CD4-positive, alpha-beta T cell treated with Interferon gamma for 1 hour (primary cell): ENCODE measurements at places on chromosomes 7 and 10.
A peak's percentile ranks its signal among the peaks of the same experiment; 100 is the strongest.

- DNase-seq = no peak
These were observed 36.9 kb downstream of the CYP26A1 start for GRCh38 chr10:93110472-93111146.

DNA sequence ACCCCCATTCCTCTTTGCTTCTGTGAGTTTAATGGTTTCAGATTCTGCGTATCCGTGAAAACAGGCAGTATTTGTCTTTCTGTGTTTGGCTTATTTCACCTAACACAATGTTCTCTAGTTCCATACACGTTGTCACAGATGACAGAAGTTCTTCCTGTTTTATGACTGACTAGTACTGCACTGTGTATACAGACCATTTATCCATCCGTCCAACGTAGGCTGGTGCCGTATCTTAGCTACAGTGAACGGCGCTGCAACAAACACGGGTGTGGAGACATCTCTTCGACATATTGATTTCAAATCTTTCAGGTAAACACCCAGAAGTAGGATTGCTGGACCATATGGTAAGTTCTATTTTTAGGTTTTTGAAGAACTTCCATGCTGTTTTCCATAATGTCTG is 181.7 kb downstream of the PARD3 start:
- no peak for DNase-seq

DNA sequence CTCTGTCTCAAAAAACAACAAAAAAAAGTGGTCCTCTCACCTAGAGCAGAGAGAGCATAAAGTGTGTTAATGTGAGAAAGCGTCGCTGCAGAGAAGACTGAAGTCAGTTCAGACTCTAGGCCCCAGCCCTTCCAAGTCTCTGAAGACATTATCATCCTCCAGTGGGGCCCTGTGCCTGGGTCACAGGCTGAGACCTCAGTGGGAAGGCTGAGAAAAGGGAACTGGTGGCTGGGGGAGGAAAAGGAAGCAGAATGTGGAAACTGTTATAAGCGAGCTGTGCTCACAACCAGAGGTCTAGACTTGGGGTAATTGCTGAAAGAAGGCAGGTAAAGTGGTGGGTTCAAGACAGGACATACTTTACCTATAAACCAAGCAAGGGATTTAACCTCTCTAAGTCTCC is 4.9 kb upstream of the RRP12 start:
- peak; percentile 48 for DNase-seq

DNA sequence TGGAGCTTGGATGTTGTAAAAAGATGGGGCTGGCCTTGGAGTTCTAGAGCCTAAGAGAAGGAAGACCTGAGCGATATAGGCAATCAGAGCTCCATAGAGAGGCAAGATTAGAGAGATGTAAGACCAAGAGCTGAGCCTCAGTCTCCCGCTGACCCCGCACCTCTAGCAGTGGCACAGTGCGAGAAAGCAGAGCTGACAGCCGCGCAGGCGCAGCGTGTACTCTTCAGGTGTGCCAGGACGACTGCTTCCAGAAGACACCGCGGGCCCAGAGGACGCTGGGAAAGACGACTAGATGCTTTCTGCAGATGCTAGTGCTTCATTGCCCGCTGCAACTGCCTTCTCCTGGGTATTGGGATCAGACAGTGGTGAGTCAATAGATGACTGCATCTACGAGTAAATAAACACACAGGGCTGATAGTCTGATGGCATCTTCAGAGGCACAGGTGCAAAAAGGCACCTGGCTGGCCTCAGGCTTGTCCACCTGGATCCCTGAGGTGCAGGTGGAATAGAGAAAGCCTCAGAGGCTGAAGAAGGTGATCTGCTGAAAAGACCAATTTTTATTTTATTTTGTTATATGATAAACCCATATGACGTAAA is 38.1 kb upstream of the CCDC6 start:
- no peak for DNase-seq

DNA sequence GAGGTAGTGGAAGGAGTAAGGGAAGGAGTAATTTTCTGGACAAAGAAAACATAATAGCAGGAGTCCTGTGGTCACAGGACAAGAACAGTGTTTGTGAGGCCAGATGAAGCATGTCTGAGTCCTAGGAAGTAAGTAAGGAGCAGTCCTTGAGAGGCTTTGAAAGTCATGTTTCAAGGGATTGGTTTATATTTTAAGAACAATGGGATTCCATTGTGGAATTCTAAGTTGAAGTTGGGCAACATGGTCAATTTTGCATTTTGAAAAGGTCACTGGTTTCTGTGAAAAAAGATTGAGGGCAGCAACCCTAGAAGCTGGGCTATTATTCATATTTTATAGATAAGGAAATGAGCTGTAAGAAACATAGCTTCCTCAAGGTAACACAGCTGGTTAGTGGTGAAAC is 10.8 kb upstream of the SLC25A28 start:
- no peak for DNase-seq

GRCh38 chr10:29243750-29244149 is 45.1 kb upstream of the LYZL1 start:
- DNase-seq = no peak

DNA sequence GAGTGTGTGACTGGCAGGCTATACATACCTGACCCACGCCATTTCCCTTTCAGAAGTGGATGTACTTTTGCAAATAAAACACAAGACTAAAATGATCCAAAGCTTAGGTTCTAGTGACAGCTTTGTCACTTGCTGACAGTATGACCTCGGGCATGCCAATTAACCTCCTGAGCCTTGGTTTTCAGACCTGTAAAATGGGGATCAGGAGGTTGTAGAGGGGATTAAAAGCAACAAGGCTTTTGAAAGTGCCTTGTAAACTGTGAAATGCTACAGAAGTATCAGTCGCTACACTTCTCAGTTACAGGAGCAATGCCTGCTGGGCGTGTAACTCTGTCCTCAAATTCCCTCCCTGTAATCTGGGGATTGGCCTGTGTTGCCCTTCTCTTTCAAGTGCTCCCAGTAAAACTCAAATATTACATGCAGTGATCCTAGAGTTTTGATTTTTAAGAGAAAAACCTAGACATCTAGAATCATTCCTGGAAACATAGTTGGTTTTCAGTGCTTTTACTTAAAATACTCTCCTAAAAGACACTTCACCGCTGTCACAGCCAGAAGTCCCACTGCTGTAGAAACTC is 8.8 kb upstream of the GRB10 start:
- no peak for DNase-seq

- DNase-seq = no peak
These were observed 214.9 kb downstream of the JAZF1 start for GRCh38 chr7:27965650-27966049.

DNA sequence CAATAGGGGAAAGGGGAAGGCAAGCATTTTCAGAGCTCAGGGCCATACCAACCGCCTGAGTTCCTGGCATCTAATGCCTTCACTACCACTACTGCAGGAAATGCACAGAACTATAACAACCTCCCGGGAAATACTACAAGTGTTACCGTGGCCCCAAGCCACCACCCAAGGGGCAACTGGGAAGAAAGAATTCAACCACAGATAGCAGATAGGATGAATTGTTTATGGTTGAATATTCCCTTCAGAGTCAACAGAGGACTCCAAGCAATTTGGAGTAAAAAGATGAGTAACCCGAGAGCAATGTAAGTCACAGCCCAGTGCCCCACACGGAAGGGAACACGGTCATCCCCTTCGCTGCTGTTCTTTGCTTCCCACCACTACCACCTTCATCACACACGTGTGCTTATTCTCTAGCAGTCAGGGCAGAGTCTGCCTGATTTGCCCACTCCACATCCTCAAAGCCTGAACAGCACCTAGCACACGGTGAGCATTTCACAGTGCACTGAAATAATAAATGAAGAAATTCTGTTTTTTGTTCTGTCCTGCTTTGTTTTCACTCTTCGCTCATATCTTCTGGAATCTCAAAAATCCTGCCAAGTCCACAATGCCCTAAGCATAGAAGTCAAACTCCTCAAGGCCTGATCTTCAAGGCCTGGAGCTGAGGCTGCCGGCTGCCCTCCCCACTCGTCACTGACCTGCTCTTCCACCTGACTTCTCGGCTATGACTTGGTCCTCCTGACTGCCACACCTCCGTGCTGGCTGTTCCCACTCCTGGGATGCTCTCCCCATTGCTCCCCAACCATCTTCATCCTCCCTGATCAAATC is 221.1 kb downstream of the KCNMA1 start:
- no peak for DNase-seq

- no peak for DNase-seq
These were observed 258.1 kb downstream of the STK31 start for GRCh38 chr7:23967949-23968599.

- DNase-seq = no peak
These were observed 228.8 kb upstream of the KIAA1217 start for GRCh38 chr10:23980094-23980493.

DNA sequence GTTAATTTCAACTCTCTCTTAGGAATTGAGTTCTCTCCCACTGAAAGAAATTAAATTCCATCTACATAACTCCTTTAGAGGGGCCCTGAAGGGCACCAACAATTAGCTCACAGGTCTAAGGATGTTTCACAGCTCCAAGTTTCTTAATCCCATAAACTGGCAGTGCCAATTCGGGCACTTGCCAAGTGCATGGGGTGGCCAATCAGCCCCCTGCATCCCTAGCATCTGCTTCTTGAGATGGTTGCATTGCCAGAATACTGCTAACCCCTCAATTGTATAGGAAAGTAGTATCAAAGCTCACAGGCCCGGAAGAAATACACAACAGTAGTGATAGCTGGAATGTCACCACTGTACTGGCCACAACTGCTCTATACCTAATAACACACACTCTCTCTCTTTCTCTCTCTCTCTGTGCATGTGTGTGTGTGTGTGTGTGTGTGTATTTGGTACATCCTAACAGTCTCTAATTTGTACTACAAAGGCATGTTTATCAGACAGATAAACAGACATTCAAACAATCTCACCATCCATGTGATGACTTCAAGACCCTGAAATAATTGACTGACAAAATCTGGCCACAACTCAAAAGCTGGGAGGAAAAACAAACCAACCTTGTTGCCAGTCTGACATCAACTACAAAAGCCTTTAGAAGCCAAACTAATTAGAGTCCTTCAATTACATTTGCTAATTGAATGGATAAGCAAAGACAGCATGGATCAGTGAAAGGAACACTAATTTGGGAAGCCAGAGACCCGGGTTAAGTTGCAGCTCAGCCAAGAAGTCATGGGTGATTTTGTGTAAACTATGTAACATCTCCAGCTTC is 27.8 kb downstream of the HIBADH start:
- no peak for DNase-seq
